ENCODE measurements at places on chromosomes 16 and 17.

- no peak for DNase-seq
Observed at GRCh38 chr17:47774331-47774730, 41.3 kb downstream of the TBX21 start.

DNA sequence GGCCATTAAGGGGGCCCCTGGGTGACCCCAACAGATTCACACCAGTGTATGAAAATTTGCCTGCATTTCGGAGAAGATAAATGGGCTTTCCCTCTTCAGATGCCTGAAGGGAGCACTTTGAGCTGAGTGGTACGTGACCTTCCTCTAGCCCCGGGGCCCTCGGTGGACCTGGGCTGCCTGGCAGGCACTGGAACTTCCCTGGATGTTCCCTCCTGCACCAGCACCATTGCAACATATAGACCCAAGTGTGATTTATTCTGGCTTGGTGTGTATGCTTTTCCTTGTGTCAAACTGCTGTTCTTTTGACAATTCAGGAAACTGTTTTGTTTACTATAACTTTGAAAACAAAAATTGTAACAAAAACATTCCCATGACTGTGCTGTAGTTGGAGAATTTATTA, 93.8 kb downstream of the TNFRSF13B start:
- no peak for DNase-seq

DNA sequence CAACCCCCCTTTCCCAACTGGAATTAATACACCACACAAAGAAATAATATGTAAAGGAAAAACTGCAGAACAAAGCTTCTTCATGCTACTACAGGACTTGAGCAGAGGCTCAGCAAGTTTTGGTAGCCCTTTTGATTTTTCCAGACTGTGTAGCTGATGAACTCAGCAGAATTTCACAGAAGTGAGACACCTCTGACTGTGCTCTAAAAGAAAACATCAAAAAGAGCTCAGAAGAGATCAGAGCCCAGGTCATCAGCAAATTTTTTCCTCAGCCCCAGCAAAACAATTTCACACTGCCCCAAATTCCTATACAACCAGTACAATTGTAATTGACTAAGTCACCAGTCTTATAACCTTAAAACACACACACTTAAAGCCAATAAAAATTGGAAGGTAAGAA, 38.0 kb downstream of the TTC19 start:
- no peak for DNase-seq

DNA sequence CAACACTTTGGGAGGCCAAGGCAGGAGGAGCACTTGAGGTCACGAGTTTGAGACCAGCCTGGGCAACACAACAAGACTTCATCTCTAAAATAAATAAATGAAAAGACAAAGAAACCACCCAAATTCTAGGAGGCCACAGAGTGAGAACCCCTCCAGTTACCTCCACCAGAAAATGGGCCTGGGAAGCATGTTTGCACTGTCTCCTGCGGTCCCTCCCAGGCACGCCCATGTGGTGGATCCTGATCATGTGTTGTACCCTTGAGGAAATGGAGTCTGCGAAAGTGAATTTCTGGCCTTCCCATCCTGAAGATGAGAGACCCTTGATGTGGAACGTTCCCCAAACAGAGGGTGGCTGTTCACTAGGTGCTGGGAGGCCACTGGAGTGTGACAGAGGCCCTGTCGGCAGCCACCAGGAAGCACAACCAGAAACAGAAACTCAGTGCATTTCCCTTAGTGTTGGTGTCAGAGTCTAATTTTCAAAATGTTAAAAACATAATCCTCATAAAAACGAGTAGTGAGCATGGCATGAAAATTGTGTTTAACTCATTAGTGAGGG, 19.2 kb upstream of the USP22 start:
- DNase-seq: no peak

GRCh38 chr16:78242239-78242630, 142.8 kb downstream of the WWOX start:
- no peak for DNase-seq

DNA sequence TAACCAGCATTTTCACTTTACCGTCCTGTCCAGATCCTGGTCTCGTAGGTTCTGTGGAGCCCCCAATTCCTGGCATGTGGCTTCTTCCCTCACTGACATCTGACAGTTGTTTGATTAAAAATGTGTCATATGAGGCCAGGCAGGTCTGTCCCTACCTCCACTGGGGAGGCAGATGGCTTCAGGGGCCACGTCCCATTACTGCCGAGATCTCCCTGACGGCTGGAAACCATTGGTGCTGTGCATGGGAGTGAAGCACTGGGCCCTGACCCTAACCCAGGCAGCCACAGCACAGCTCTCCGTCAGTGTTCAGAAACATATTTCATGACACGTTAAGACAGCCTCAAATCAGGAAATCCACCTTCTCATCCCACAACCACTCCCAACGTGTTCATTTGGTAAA, 77.5 kb downstream of the GNAO1 start:
- no peak for DNase-seq

GRCh38 chr16:70254180-70254964, 2.6 kb upstream of the EXOSC6 start:
- DNase-seq: no peak

DNA sequence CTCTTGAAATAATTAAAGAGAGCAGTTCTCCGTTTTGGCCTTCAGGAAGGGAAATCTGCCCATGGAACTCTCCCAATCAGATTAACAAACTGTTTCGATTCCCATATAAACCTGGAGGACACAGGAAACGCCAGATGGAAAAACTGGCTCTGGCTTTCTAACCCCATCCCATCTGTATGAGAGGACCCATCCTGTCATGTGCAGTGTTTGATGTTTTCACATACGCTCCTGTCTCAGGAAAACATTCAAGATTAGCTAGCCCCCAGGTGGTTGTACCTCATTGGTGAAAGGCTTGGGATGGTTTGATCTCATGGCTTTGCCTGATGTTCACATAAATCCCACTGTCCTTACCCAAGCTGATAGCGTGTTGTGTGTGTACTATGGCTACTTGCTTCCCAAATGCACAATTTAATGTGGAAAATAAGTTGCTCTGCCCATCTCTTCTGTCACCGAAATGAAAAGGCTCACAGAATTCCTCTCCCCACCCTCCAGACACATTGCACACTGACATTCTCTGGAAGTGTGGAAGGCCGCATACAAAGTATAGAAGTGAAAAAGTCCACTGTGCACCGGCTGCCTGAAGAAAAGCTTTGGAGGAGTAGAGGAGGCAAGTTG, 18.2 kb upstream of the ERN1 start:
- no peak for DNase-seq

DNA sequence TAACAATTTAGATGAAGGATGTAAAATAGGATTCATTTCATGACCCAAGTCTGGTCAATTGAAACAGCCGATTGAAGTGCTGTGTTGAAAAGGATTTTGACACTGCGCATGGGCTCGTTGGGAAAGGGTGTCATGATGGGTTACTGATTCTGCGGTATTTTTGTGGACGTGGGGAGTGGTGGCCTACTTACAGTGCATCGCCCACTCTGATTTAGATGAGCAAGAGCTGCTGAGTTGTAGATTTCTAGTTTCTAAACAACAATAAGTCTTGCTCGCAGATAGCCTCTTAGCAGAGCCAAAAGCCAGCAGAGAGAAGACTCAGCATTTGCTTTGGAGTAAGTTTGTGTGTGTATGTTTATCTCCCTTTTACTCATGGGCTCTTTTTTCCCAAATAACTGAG, 731.0 kb downstream of the MAF start:
- no peak for DNase-seq

DNA sequence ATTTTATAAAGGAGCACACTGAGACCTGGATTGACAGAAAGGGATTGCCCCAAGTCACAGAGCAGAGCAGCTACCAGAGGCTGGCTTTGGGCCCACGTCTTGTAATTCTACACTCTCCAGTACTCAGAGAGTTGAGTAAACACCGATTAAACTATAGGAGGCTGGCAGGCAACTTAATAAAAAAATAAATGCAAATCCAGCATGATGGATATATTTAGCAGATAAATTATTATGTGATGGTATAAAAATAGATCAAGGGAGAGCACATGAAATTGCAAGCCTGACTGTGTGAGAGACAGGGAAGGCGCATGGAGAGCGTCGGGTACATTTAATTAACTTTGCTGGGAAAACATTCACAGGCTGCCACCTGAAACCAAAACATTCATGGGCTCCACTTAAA, 87.7 kb upstream of the CCL2 start:
- DNase-seq: no peak

GRCh38 chr17:43584666-43585102, 38.5 kb upstream of the ETV4 start:
- DNase-seq: peak; percentile 20

- DNase-seq: no peak
Observed at GRCh38 chr16:82024883-82025282, 10.2 kb upstream of the HSD17B2 start.

GRCh38 chr16:67936880-67937605, 393 bp upstream of the PSMB10 start:
- peak; percentile 95 for DNase-seq

- peak; percentile 58 for DNase-seq
Observed at GRCh38 chr16:83494459-83494858, 313.3 kb upstream of the HSBP1 start.

Measured in OCI-M1 (cell line).